Islet precursor cell (in vitro differentiated cells): ENCODE measurements at places on chromosomes 7 and 10.

- DNase-seq: no peak
These were observed 35.5 kb downstream of the ENTPD1 start for GRCh38 chr10:95791425-95791979.

GRCh38 chr10:77939561-77940001 lies 13.0 kb upstream of the DLG5 start:
- no peak for DNase-seq

DNA sequence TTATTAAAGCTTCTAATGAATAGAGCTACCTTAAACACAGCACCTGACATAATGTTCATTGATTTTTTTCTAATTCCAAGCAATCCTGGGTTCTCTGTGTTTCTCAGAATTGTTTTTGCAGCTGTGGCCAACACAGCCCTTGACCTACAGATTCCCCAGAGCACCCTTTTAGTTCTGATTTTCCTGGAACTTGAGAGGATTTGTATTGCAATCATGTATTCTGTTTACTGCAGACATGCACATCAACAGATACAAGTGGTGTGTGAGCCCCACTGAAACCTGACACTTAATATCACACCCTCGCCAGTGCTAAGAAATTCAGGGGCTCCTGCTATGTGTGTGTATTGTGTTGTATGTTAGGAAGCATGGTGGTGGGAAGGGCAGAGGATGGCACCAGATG lies 344.2 kb upstream of the POM121L12 start:
- no peak for DNase-seq

GRCh38 chr10:14425034-14425433 lies 94.3 kb upstream of the FRMD4A start:
- DNase-seq: no peak

- DNase-seq: no peak
These were observed 474.4 kb upstream of the GALNT17 start for GRCh38 chr7:70657571-70657970.

DNA sequence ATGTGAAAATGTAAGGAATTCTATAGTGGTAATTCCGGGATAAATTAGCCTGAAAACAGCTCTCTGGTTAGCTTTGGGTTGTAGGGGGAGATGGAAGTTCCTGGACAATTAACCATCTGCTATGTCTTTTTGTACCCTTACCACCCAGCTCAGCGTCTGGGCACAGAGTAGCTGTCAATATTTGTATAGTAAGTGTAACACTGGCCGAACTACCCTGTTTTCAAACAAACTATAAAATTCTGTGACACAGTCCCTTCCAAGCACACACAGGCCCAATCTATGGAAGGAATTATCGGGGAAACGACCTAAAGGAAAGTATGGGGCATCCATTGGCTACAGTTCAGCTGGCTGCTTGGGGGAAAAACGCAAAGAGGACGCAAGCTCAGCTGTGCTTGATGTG lies 869 bp upstream of the LHFPL3 start:
- no peak for DNase-seq

GRCh38 chr7:130148561-130148960 lies 56.6 kb downstream of the TMEM209 start:
- DNase-seq: no peak
